H1 (cell line): ENCODE measurements at places on chromosomes 5 and 9.
A peak's percentile ranks its signal among the peaks of the same experiment; 100 is the strongest.

- no peak for DNase-seq
Observed at GRCh38 chr5:63820577-63820976, 141.7 kb downstream of the HTR1A start.

- no peak for DNase-seq
Observed at GRCh38 chr5:125604104-125604503, 819.1 kb upstream of the GRAMD2B start.

GRCh38 chr9:35350212-35350611 lies 139.7 kb upstream of the RUSC2 start:
- no peak for DNase-seq

- DNase-seq = no peak
Observed at GRCh38 chr5:78953092-78953800, 31.9 kb downstream of the ARSB start.

- DNase-seq = no peak
Observed at GRCh38 chr5:73861313-73861988, 235.5 kb downstream of the ARHGEF28 start.

- DNase-seq = no peak
Observed at GRCh38 chr5:64653766-64654560, 36.3 kb upstream of the SHISAL2B start.

DNA sequence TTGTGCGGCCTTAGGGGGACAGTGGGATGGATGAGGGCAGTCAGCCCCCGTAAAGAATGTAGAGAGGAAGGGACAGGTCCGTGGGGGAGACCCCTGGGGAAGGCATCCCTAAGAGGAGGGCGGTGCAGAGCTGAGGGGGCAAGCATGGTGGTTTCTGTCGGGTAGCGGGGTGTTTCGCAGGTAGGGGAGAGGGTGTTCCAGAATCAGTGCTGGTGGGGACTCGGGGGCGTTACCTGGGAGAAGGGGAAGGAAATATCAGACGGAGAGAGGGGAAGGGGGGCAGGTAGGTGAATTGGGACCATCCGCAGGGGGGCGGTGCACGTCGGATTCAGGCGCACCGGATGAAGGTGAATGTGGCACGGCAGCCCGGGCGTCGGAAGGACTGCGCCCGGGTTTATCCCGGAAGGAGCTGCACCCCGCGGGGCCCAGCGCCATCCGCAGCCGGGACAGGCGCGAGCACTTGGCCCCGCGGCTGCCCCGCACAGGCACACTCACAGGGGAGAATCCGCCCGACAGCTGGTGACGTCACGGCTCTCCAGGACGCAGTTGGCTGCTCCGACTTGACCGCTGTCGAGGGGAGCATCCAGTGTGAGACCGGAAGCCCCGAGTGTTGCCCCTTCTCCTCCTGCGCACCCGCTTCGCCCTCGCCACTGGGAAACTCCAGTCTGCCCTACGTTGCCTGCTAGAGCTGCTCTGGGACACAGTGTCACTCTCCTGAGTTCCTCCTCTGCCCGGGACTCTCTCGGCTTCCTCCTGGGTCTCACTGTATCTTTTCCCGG lies 1.3 kb downstream of the CD72 start:
- peak; percentile 82 for DNase-seq
